Stimulated activated CD4-positive, alpha-beta T cell treated with anti-CD3 and anti-CD28 coated beads, Interleukin-4, amount 100 ng/mL, for 24 hours (primary cell): ENCODE measurements at places on chromosomes 12 and 14.

GRCh38 chr12:80977346-80977745, 39.6 kb upstream of the LIN7A start:
- DNase-seq = no peak

DNA sequence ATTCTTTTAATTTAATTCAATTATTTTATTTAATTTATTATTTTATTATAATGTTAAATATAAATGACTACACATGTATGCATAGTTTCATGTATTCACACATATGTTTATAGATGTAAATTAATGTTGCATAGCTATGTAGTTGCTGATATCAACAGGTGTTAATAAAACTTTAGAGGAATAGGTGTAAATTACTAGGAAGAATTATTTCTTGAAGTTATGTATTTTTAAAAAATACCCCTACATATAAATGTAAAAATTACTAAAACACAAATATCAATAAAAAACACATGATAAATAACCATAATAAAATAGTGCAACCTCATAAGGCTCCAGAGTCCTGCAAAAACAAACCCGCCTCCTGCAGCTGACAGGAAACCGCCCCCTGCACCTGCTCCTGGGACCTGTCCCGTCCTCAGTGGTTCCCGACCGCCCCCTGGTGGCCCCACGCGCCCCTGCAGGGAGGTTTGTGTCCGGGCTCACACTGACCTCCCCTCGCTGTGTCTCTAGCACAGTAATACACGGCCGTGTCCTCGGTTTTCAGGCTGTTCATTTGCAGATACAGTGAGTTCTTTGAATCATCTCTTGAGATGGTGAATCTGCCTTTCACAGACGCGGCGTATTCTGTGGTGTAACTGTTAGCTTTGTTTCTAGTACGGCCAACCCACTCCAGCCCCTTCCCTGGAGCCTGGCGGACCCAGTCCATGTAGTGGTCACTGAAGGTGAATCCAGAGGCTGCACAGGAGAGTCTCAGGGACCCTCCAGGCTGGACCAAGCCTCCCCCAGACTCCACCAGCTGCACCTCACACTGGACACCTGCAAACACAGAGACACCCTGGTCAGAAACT, 1264.0 kb downstream of the TMEM121 start:
- DNase-seq = peak; percentile 80

DNA sequence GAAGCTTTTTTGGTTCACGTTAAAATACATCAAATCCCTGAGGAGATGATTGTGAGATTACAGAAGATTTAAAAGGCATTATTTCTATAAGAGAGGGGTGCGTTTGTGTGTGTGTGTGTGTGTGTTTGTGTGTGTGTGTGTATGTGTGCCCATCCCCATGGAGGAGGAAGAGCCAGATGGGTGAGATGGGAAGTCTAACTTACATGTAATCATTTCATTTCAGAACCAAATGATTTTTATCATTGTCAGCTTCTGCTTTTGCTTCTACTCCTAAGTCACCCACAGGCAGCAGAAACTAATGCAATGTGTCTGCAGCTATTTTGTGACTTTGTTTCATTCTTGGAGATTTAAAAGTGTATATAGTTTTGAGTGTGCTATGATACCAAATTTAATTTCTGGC, 68.7 kb downstream of the SLC4A8 start:
- DNase-seq = no peak

- no peak for DNase-seq
Observed at GRCh38 chr12:108906971-108907370, 27.1 kb downstream of the DAO start.

- DNase-seq = no peak
Observed at GRCh38 chr12:110763583-110763982, 20.9 kb upstream of the PPP1CC start.

GRCh38 chr12:58211211-58211610, 269.8 kb downstream of the ATP23 start:
- DNase-seq = no peak

DNA sequence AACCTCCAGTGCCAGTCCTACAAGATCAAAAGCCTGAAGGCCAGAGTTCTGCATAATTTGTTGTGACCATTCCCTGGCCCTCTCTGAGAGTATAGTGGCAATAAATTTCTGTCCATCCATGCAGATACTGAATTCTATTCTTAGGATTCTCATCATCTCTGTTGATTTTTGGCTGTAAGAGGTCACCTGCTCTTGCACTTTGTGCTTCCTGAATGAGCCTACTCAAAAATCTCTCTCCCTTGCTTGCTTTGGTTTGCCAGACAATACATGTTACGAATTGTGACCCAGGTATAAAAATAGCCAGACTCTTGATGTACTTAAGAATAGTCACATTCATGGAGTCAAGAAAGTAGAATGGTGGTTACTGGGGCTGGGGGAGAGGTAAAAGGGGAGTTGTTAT, 16.7 kb downstream of the ZNF664 start:
- DNase-seq = no peak

DNA sequence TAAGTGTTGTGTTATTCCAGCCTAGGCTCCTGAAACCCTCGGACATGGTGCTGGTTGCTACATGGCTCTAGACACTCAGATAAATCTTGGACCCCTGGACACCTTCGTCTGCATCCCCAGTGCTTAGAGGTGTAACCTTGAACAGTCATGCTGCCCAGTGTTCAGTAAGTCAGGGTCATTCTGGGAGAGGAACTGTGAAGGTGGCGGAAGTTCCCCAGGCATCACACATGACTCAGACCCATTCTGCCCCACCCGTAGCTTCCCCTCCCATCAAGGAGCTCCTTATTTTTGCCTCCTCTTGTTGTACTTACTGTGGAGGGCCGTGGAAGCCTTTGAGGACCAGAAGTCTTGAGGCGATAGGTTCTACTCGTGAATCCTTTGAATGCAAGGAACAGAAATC, 18.1 kb upstream of the SSPN start:
- DNase-seq = no peak
